ENCODE measurements at places on chromosomes 4 and X. TPM values are rescaled to one million over a fixed set of nuclear protein-coding genes. Genes with fewer than 3 reads are reported as not detected.

- no peak for ATAC-seq
Observed at GRCh38 chr4:3703677-3704521, 62.3 kb upstream of the ADRA2C start.

Gene CFAP99
- 0.28 TPM for total RNA-seq

Gene HS6ST2
- total RNA-seq = 8.5 TPM

DNA sequence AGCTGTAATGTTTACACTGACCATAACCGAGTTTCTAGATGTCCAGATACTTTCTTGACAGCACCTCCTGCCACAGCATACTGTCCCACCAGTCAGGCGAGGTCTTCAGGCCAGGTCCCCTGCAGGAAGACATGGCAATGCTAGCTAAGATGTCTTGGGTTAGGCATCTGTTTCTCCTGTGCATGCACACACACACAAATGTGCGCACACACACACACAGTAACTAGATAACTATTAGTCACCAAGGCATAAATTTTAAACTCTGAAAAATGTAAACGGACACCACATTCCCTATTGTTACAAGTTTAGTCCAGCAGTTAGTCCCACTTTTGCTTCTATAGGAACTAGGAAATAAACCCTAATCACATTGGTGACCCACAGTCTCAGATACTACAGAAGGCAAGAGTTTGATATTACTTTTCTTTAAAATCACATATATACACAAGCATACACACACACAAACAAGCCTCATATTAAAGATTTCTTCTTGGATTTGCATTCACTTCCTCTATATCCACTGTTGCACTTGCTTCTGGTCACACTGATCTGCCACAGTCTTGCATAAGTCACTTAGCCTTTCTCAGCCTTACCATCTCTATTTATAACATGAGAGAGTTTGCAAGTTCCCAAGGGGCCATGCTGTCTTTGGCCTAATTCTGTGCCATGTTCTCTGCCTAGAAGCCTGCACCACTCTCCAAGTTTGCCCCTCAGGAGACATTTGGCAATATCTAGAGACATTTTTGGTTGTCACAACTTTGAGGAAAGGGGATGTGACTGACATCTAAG lies 32.2 kb downstream of the IL21 start:
- no peak for ATAC-seq

Gene CT45A5
- total RNA-seq = not detected

Data from esophagus mucosa (tissue), 1 donor.